ENCODE measurements at places on chromosomes 13 and 19. TPM values are rescaled to one million over a fixed set of nuclear protein-coding genes. Genes with fewer than 3 reads are reported as not detected.

KLK2 gene
- not detected for total RNA-seq

IZUMO2 gene
- not detected for total RNA-seq

RASIP1 gene
- 0.16 TPM for total RNA-seq

PSPN gene
- 0.41 TPM for total RNA-seq

TM9SF2 gene
- total RNA-seq: 172 TPM

KCNN4 gene
- total RNA-seq: 39.9 TPM

ELSPBP1 gene
- not detected for total RNA-seq

PRSS57 gene
- total RNA-seq: not detected

TTYH1 gene
- not detected for total RNA-seq

APOC4 gene
- not detected for total RNA-seq

BRSK1 gene
- 5.2 TPM for total RNA-seq

KANK3 gene
- 0.09 TPM for total RNA-seq

APOC1 gene
- total RNA-seq: 1.7 TPM

ERICH4 gene
- total RNA-seq: not detected

GARIN5B gene
- total RNA-seq: not detected

PDX1 gene
- total RNA-seq: not detected

DHDH gene
- total RNA-seq: not detected

PEX11G gene
- 1.6 TPM for total RNA-seq

CHAMP1 gene
- total RNA-seq: 22.5 TPM

SYNE4 gene
- not detected for total RNA-seq

ATP4A gene
- not detected for total RNA-seq

ZNF844 gene
- 2.0 TPM for total RNA-seq

All from fibroblast of the aortic adventitia (primary cell).